ENCODE measurements at places on chromosomes 13 and 19.
A peak's percentile ranks its signal among the peaks of the same experiment; 100 is the strongest.

- peak; percentile 50 for DNase-seq
Measured at GRCh38 chr13:101624210-101624922, 171.9 kb downstream of the ITGBL1 start.

GRCh38 chr13:43116242-43116641 lies 92.9 kb downstream of the DNAJC15 start:
- DNase-seq = no peak

- no peak for DNase-seq
Measured at GRCh38 chr13:98869408-98870090, 108.3 kb downstream of the DOCK9 start.

- DNase-seq = no peak
Measured at GRCh38 chr13:43227721-43228120, 204.3 kb downstream of the DNAJC15 start.

GRCh38 chr13:90868321-90868920 lies 479.1 kb upstream of the MIR17HG start:
- no peak for DNase-seq

GRCh38 chr19:10961073-10961860 lies 437 bp downstream of the SMARCA4 start:
- no peak for DNase-seq

GRCh38 chr19:8208922-8209461 lies at the start of gene CERS4:
Gene CERS4, plus strand, starts transcription at chr19:8209370. Its CDS starts 41,707 bp downstream, at chr19:8251077.
- no peak for DNase-seq

DNA sequence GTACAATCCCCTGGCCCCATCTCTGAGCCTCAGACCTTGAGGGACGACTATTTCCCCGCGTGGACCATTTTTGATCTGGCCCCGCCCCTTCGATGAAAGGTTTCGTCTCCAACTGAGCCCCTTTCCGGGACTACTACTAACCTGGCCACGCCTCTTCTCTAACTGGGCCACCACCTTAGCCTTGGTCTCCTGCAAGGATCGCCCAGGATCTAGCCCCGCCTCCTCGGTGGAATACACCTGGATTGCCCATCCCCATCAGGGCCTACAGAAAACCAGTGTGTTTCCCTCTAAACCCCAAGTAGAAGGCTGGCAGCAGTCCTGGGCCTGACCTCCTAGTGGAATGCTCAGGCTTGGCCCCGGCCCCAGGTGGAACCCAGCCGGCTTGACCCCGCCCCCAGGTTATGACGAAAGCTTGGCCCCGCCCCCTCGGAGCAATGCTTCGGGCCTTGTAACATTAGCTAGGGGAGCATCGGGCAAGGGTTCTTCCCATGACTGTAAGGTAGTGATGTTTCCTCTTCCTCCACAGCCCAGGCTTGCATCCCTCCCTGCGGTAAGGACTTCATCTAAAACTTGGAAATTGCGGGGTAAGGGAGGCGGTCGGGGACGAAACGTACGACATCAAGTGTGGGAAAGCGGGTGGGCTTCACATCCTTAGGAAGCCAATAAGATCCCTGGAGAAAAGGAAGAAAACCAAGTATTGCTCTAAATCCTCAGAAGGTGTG lies 9.1 kb downstream of the SPACA6 start:
- no peak for DNase-seq

DNA sequence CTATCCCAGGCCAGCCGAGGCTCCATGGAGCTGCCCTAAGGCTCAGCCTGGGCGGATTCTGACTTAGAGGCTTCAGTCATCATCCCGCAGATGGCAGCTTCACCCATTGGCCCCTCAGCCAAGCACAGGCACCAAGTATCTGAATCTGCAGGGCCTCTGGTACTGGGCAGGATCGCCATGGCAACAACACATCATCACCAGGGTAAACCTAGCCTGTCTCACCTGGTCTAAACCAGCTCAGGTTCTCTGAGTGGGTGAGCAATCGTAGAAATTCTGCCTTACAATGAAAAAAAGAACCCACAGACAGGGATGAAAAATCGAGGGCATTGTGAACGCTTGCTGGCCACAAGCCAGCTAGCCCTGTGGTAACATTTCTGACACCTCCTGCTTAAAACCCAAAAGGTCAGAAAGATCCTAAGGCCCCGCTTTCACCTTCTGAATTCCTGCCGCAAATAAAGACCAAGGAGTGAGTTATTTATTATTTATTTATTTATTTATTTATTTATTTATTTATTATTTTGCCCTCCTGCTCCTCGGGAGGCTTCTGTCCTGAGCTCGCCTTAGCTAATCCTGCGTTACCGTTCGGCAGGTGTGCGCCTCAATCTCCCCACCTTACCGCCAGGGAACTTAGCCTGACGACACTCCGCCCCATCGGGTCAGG lies 12.0 kb upstream of the CEACAM21 start:
- DNase-seq = no peak

DNA sequence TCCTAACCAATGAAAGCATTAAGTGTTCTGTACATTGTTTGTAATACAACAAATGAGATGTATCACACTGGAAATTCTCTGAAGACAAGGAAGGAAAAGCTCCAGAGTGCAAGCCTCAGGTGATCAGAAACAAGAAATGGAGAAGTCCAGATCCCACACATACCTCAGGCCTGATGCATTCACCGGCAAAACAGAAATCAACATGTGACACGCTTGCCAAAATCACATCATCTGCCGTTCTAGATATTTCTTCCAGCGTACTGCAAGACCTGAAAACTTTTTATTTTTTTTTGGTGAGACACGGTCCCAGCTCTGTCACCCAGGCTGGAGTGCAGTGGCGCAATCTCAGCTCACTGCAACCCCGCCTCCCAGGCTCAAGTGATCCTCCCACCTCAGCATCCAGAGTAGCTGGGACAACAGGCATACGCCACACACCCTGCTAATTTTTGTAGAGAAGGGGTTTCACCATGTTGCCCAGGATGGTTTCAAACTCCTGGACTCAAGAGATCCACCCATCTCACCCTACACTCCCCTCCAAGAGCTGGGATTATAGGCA lies 48.6 kb downstream of the FOXO1 start:
- DNase-seq = no peak

GRCh38 chr13:51475727-51476501 lies 23.1 kb upstream of the INTS6 start:
- no peak for DNase-seq

- DNase-seq = no peak
Measured at GRCh38 chr19:48493718-48494401, 17.8 kb downstream of the LMTK3 start.

DNA sequence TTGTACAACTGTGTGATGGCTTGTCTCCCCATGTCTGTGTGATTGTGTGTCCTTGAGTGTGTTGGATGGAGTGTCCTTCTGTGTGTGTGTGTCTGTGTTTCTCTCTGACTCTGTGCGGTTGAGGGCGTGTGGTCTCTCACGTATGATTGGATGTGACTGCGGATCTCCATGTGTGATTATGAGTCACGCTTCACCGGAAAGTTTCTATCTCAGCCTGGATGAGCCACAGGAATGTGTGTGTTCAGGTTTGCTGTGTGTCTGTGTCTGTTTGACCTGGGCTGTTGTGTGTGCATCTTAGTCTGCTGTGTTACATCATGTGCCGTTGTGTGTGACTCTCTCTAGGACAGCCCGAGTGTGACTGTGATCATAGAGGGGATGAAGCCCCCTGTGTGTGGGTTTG lies 15.5 kb upstream of the ZNF835 start:
- no peak for DNase-seq

DNA sequence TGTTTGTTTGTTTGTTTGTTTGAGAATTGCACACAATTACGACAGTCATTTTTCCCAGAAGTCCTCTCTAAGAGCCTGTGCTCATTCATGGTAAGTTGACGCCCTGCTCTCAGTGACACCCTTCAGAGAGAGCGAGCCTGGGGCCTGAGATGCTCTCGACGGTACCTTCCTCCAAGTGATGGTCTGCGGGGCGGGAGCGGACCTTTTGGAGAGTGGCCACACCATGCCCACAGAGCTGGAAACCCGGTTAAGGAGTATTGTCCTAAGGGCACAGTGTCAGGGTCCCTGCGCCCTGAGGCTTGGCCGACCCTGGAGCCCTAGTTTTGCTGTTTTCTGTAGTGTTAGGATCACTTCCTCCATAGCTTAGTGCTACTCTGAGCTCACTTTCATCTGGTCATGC lies 3.6 kb downstream of the POP4 start:
- DNase-seq = no peak

DNA sequence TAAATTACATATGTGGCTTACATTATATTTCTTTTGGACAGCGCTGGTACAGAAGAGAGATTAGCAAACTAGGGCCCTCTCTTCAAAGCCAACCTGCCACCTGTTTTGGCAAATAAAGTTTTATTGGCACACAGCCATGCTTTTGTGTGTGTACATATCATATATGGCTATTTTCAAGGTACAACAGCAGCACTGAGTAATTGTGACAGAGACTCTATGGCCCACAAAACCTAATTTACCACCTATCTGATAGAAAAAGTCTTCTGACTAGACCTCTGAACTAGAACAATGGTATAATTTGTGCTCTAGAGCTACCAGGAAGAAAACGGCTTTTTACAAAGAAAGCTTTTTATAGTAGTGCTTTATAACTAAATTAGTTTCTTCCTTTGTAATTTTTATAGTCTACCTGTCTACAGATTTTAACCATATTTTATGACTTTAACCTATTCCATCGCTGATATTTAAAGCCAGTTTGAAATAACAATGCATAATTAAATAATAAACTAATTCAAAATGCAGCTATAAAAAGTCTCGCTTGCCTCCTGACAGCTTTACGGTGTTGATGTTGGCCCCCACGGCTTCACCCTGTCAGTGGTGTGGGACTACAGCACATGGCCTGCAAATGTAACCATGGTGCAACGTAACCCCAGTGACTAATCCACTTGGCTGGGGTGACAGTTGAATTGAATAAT lies 17.7 kb upstream of the DPY19L3 start:
- no peak for DNase-seq

- DNase-seq = no peak
Measured at GRCh38 chr13:76440568-76440967, 445.6 kb downstream of the KCTD12 start.

- DNase-seq = no peak
Measured at GRCh38 chr19:45121827-45122345, 28.9 kb downstream of the PPP1R37 start.

DNA sequence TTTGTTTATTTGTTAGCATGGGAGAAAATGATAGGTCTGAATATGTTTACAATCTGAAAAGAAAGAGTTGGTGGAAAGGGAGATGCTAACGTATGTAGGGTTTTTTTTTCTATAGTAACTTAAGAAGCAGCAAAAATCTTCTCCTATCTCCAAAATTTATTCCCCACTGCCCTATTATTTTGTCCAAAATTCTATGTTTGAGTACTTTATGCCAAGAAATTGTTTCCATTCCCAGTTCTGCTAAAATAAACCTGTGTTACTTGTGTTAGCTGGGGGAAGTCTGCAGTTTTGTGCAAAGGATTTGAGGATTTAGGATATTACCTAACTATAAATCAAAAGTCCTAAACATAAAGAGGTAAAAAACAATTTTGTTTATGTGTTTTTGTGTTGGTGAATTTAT lies 2770.4 kb upstream of the PCDH20 start:
- DNase-seq = no peak

- no peak for DNase-seq
Measured at GRCh38 chr13:111258637-111259036, 61.8 kb upstream of the TEX29 start.

GRCh38 chr13:97043302-97043701 lies 49.0 kb upstream of the OXGR1 start:
- DNase-seq = no peak

DNA sequence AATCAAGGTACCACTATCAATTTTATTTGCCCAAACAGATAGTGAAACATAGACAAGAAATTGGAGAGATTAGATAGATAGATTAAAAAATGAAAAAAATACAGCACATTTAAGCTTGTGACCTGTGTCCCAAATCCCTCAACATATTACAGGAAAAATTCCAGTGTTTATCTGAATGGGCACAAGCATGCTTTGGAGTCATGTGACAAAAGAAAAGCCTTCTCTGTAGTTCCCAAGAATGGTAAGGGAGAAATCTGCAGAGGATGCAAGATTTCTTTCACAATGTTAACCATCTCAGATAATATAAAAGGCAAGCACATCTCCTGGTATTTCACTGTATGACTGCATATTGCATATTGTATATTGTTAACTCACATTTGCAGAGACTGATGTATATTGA lies 168.0 kb downstream of the PCDH9 start:
- no peak for DNase-seq

GRCh38 chr13:110756219-110756631 lies 42.7 kb downstream of the ING1 start:
- DNase-seq = no peak

DNA sequence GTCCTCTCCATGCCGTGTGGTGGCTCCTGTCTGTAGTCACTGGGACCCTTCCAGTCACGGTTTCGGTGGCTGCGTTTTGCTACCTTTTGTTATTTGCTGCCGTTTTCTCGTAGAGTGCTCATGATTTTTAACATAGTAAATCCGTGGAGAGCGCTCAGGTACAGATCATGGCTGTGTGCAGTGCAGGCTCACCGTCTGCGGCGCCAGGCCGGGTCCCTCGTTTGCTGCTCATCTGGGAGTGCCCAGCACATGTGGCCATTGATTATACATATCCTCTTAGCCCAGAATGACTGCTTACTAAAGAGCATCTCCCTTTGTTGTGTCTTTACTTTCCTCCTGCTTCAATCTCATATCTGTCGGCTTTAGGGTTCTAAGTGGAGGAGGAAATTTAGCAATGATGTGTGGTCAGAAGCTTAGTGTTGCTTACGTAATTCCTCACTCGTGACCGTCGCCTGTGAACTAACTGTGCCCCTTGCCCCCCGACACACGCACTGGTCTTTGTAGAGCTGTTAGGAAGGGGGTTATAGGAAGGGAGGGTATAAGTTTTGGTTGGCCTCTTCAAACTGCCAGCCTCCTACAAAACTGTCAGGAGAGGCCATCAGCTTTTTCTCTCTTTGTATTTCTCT lies 31.8 kb downstream of the TFDP1 start:
- no peak for DNase-seq

DNA sequence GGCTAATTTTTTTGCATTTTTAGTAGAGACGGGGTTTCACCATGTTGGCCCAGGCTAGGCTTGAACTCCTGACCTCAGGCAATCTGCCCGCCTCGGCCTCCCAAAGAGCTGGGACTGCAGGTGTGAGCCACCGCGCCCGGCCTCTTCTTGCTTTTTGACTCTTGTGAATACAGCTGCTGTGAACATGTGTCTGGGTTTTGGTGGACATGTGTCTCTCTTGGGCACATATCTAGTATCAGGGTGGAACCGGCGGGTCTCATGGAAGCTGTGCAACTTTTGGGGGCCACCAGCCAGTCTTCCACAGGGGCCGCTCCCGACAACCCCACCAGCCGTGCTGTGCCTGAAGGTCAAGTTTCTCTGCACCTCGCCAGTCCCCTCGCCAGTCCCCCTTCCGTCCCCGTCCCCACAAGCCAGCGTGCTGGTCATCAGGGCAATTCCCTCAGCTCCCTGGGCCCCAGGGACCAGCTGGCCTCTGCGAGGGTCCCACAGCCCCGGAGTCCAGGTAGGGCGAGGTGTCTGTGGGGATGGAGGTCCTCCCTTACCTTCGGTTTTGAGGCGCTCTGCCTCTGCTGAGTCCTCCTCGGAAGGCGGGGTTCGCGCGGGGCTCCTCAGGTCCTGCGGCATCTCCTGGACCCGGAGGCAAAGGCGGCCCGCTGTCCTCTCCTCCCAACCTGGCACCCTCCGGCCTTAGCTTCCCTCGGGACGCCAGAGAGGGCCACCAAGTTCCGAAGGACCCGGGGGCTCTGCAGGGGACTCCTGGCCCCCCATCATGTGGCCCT lies 16.3 kb downstream of the SGTA start:
- no peak for DNase-seq
